ENCODE measurements at places on chromosomes 5 and 9. TPM values are rescaled to one million over a fixed set of nuclear protein-coding genes. Genes with fewer than 3 reads are reported as not detected.

Gene PHYHD1
- total RNA-seq, result 51.9 TPM

Gene TLE1
- 17.1 TPM for total RNA-seq

Gene LCN15
- total RNA-seq, result 1.4 TPM

Gene MAMDC2
- total RNA-seq, result 32.5 TPM

Gene FBLL1
- 0.43 TPM for total RNA-seq

Gene HMHB1
- total RNA-seq, result not detected

Gene ZNF367
- 1.2 TPM for total RNA-seq

Gene CLIC3
- 6.5 TPM for total RNA-seq

Gene NR2F1
- 37.6 TPM for total RNA-seq

Gene CNTNAP3B
- total RNA-seq, result 6.8 TPM

Gene TRIM14
- total RNA-seq, result 1.8 TPM

Gene SHISAL2B
- not detected for total RNA-seq

Gene PRDM12
- total RNA-seq, result not detected

Gene NTRK2
- 30.1 TPM for total RNA-seq

Gene HCN1
- 4.4 TPM for total RNA-seq

Gene FYB1
- total RNA-seq, result 8.4 TPM

Gene TMEM252
- total RNA-seq, result not detected

Gene KCNV2
- total RNA-seq, result not detected

Gene ITK
- 0.90 TPM for total RNA-seq

Gene OR13C5
- total RNA-seq, result not detected

Gene GABRA1
- total RNA-seq, result not detected

Gene DBH
- not detected for total RNA-seq

Gene GPR151
- not detected for total RNA-seq

Gene SLC6A18
- not detected for total RNA-seq

Gene ADAMTS16
- total RNA-seq, result not detected

Gene IFNA14
- total RNA-seq, result not detected

Gene INSL4
- not detected for total RNA-seq

Gene IFNA13
- not detected for total RNA-seq

Gene ACOT12
- not detected for total RNA-seq

Gene CAAP1
- 10.2 TPM for total RNA-seq

Gene C9orf152
- total RNA-seq, result not detected

Gene SV2C
- total RNA-seq, result 0.04 TPM

Gene TAF11L5
- not detected for total RNA-seq

Gene MSMP
- total RNA-seq, result not detected

Gene SYK
- 6.3 TPM for total RNA-seq

Gene NOXA1
- 3.4 TPM for total RNA-seq

Gene TMEM215
- total RNA-seq, result not detected

Gene ZDHHC11B
- total RNA-seq, result 4.0 TPM

Gene PTGR1
- 23.9 TPM for total RNA-seq

Gene CDKN2B-AS1
- not detected for total RNA-seq
